ENCODE measurements at places on chromosomes 13 and 19. TPM values are rescaled to one million over a fixed set of nuclear protein-coding genes. Genes with fewer than 3 reads are reported as not detected.
A peak's percentile ranks its signal among the peaks of the same experiment; 100 is the strongest.

DNA sequence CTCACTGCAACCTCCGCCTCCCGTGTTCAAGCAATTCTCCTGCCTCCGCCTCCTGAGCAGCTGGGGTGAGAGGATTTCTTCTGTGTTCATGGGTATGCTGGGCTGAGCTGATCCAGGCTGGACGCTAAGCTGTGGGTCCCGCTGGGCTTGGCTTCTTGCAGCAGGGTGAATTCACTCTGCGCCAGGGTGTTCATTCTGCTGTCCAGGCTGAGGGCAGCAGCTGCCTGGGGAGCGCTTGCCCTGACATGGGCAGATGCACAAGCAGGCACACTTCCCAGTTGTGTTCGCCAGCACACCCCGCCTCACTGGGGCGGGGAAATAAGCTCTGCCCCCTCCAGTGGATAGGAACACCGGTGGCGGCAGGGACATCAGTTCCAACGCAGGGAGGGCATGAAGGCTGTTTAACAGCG lies 7.3 kb upstream of the INAFM1 start:
- peak; percentile 22 for DNase-seq

The HMGB1 gene
- total RNA-seq = 508 TPM

- DNase-seq = no peak
Observed at GRCh38 chr13:80469853-80470381, 129.0 kb upstream of the SPRY2 start.

The ZNF470 gene
- total RNA-seq = 1.9 TPM

DNA sequence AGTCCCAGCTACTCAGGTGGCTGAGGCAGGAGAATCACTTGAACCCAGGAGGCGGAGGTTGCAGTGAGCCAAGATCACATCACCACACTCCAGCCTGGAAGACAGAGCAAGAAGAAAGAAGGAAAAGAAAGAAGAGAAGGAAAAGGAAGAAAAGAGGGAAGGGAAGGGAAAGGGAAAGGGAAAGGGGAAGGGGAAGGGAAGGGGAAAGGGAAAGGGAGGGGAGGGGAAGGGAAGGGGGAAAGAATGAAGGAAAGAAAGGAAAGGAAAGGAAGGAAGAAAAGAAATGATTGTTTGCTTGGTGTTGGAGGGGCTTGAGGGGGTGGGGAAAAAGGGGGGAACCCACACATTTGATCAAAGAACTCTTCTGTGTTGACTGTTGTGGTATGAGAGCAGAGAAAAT lies 10.0 kb downstream of the PMIS2 start:
- no peak for DNase-seq

- peak; percentile 86 for DNase-seq
Observed at GRCh38 chr19:3189702-3190469, 4.2 kb downstream of the NCLN start.

DNA sequence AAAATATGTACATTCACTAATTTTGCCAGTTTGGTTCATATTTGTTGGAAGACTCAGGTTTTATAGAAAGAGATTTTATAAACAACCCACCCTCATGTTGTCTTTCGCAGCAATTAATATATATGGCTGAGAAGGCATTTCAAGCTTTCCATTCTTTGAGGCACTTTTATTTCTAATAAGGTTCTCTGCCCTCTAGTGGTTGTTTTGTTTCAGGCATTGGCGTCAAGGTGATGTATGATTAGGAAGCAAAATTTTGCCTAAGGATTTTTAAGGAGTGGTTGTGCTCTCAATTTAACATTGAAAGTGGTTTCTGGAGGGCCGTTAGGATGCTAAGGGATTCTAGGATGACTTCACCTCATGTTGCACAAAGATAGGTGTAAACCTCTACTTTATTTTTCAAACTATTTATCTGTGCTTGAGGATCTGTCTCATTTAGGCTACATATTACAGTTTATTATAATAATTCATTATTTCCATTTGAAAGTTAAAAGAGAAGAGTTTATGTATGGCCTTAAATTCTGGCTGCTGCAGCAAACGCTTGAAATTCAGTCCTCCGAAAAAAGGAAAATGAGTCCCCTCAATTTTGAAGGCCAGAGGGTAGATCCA lies 35.9 kb downstream of the OXGR1 start:
- DNase-seq = peak; percentile 18

- DNase-seq = no peak
Observed at GRCh38 chr13:73828811-73829210, 305.4 kb downstream of the KLF12 start.

DNA sequence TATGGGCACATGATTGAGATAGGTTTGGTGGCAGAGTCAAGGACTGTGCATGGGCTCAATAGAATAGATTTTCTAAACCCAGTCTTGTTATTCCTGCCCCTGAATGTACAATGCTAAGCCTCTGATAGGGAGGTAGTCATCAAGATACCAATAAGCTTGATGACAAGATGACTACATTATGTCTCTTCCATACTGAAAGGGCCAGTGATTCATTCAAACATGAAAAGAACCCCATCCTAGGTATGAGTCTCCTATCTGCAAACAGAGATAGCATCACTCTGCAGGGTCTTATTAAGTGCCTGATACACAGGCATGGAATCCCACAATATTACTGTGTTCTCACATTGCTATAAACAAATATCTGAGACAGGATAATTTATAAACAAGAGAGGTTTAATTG lies 40.3 kb upstream of the UFM1 start:
- no peak for DNase-seq

The SIGLEC6 gene
- not detected for total RNA-seq

GRCh38 chr13:68748038-68748437 lies 1359.6 kb upstream of the ATXN8OS start:
- DNase-seq = no peak

The GNG14 gene
- total RNA-seq = not detected

GRCh38 chr13:70022646-70023045 lies 85.0 kb upstream of the ATXN8OS start:
- DNase-seq = no peak

The LHB gene
- not detected for total RNA-seq

DNA sequence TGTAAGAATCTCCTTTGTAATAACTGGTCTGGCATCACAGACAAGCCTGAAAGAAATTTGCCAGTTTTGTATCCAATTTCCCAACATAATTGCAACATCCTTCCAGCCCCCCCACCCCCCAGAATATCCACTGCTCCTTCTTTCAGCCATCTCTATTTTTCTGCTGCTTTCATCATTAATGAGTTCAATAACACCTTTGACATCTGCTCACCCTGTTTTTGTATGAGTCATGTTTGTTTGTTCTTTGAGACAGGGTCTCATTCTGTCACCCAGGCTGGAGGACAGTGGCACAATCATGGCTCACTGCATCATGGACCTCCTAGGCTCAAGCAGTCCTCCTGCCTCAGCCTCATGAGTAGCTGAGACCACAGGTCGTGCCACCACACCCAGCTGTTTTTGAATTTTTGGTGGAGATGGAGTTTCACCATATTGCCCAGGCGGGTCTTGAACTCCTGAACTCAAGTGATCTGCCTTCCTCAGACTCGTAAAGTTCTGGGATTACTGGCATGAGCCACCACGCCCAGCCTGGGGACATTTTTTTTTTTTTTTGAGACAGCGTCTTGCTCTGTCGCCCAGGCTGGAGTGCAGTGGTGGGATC lies 7.0 kb upstream of the ZC3H4 start:
- no peak for DNase-seq

- DNase-seq = no peak
Observed at GRCh38 chr13:51773515-51773914, 30.4 kb downstream of the DHRS12 start.

The CFAP97D2 gene
- not detected for total RNA-seq

The PSG7 gene
- total RNA-seq = not detected

- no peak for DNase-seq
Observed at GRCh38 chr19:2050349-2050990, 574 bp downstream of the MKNK2 start.

The ZNF844 gene
- total RNA-seq = 0.33 TPM

The UBE2L5 gene
- total RNA-seq = not detected

GRCh38 chr13:42720113-42720857 lies 61.1 kb upstream of the FAM216B start:
- DNase-seq = no peak

DNA sequence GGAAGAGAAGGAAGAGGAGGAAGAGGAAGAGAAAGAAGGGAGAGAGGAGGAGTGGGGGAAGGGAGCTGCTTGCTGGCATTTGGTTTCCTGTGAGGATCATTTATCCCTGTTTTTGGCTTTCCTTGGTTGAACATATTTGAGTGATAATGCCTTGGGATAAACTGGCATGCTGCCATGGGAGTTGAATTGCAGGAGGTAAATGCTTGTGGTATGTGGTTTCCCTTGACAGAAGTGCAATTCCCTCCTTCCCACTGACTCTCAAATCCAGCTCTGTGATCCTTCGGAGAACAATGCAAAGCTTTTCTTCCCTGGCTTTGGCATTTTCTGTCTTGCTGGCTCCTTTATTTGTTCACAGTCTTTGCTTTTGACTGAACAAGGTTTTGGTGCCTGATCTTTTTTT lies 27.2 kb upstream of the CBY2 start:
- DNase-seq = no peak

DNA sequence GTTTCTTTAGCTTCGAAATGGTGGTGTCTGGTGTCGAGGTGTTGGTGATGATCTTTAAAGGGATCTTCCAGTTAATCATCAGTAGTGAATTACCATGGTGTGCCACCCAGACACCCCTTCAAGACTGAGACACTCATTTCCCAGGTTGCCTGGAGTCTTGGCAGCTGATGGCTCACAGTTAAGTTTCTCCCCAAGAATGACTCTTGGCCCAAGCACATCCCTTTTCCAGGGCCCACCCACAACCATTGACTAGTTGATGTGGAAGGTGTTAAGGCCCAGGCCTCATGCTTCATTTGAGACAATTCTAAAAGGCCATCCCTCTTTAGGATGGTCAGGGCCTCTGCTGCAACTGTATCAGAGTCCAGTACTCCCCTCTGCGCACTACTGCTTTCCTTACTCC lies 145.5 kb downstream of the FOXO1 start:
- no peak for DNase-seq

The KLF5 gene
- total RNA-seq = 3.8 TPM

DNA sequence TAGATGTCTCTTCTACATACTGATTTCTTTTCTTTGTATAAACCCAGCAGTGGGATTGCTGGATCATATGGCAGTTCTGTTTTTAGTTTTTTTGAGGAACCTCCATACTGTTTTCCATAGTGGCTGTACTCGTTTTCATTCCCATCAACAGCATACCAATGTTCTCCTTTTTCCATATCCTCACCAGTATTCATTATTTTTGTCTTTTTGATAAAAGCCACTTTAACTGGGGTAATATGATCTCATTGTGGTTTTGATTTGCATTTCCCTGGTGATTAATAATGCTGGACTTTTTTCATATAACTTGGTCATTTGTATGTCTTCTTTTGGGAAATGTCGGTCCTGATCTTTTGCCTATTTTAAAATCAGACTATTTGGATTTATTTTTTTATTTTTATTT lies 108.5 kb downstream of the PAN3 start:
- DNase-seq = no peak

The CABP5 gene
- total RNA-seq = not detected

DNA sequence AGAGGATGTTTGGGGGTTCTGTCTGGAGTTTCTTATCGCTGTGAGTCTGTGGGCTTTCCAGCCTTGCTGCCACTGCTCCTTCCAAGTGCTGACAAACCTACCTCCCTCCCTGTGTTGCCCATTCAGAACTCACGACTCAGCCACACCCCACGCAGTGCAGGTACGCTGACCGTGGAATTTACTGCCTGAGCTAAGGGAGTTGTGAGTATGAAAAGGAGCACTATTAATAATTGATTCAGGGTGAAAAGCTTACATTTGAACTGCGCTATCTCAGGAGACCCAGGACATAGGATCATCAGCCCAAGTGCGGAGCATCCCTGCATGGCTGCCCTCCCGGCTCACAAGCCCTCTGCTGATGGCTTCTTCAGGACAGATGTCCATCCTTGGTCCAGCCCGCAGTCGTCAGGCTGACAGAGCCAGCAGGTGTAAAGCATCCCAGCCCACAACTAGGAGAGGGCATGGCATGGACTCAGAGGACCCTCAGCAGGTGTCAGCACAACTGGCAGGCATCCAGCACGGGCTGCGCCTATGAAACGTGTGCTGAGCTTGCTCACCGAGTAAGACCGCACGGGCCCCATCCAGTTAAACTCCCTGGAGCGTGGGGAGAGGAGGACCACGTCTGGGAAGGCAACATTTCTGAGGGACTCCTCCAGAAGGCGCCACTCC lies 244.0 kb downstream of the COL4A1 start:
- no peak for DNase-seq

The SLITRK1 gene
- total RNA-seq = 0.04 TPM

DNA sequence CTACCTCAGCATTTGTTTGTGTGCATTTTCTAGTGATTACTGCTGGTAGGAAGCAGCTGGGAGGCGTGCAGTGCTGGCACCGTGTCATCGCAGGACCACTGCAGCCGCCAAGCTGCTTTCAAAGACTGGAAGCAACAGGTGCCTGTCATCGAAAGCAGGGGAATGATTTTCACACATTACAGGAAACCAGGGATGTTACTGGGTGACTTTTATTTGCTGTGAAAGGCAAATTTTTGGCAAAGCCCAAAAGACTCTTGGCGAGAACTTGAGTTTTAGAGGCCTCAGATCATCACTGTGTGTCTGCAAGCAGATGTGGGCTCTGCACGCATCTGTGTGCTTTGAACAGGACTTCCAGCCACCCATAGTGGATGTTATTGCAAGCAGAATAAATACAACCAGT lies 176.4 kb downstream of the FLT1 start:
- DNase-seq = no peak

The LYL1 gene
- 1.7 TPM for total RNA-seq

The MYDGF gene
- total RNA-seq = 90.2 TPM

- DNase-seq = no peak
Observed at GRCh38 chr13:100108913-100109507, 20.1 kb downstream of the PCCA start.

The PRDX2 gene
- total RNA-seq = 508 TPM

Measured in H7 (cell line).